Endothelial cell of umbilical vein (primary cell): ENCODE measurements at places on chromosomes 6 and 20.

DNA sequence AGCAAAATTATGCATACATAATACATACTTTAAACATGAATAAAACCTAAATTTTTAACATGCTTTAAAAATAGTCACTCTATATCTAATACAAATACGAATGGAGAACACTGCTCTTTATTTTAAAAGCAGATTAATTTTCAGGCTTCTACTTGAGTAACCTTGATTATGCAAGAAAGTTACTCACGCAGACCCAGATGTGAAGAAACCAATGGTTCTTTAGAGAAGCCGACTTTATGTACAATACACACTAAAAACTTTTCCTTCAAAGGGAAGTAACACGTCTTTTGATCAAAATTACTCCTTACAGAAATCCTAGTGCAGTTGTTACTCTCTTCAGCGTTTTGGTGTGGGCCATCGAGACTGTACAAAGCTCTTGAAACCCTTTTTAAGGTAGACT lies 136.9 kb upstream of the SLC22A16 start:
- no peak for DNase-seq

DNA sequence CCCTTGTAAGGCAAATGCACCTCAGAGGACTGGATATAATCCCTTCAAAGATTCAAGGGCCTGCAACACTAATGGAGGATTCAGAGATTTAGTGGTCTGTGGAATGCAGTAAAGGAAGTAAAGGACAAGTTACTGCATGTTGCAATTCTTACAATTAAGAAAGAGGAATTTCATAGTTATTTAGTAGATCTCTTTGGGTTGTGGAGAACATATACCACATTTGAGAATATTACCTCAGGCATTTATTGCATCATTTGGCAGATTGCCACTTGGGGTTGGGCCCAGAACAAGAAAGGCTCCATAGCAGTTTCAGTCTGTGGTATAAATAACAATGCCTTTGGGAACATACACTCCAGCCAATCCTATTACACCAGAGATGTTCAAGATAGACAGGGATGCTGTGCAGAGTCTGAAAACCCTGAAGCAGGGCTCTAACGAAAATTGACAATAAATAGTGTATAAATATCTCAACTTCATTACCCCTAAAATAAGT lies 20.9 kb upstream of the EPM2A start:
- DNase-seq, result peak; percentile 28

GRCh38 chr6:11865680-11866300 lies 87.2 kb upstream of the ADTRP start:
- no peak for DNase-seq

GRCh38 chr6:21668795-21669194 lies 75.2 kb downstream of the SOX4 start:
- peak; percentile 30 for DNase-seq

DNA sequence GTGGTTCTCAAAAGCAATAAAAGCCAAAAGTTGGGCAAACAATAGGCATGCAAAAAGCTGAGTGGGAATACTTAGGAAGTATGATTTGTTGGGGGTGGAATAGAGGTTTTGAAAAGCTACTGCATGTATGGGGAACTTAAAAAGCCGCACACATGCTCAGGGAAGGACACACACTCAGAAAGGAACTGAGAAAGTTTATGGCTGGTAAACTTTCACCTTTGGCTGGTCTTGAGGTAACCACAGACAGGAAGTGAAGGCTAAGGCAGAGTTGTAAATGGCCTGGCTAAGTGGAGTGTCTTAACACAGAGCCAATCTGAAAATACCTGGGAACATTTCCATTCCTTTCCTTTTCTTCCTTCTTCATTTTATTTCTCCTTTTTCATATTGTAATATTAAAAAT lies 134.5 kb upstream of the EXOC2 start:
- no peak for DNase-seq

- no peak for DNase-seq
Observed at GRCh38 chr6:31110825-31111582, 1.4 kb downstream of the C6orf15 start.

- DNase-seq, result peak; percentile 91
Observed at GRCh38 chr6:15504581-15505350, 158.1 kb downstream of the DTNBP1 start.

- no peak for DNase-seq
Observed at GRCh38 chr6:6798448-6798860, 209.9 kb downstream of the LY86 start.

DNA sequence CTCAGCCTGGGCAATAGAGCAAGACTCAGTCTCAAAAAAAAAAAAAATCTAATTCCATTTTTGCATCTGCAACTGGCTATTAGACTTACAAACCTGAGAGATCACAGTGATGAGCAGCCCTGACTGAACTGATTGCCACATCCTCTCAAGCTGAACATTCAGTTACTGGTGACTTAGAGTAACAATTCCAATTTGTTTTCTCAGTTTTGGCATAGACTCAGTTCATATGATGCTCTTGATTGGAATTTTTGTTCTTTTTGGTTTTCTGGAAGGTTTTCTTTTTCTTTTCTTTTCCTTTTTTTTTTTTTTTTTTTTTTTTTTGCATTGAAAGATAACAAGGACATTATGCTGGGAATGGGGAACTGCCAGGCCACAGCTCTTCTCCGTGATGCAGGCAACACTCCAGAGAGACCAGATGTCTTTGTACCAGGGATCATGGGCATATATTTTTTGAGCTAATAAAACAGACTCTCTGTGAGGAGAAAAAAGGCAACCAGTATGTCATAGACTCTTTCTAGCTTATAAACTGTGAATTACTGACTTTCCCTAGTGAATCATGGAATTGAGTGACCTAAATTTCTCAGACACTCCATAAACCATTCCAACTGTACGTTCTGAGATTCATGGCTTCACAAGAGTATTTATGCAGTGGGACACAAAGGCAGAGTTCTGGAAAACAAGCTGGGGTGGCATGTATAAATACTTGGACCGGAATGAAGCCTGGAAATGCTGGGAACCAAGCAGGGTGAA lies 86.0 kb upstream of the SLC2A12 start:
- DNase-seq, result no peak

DNA sequence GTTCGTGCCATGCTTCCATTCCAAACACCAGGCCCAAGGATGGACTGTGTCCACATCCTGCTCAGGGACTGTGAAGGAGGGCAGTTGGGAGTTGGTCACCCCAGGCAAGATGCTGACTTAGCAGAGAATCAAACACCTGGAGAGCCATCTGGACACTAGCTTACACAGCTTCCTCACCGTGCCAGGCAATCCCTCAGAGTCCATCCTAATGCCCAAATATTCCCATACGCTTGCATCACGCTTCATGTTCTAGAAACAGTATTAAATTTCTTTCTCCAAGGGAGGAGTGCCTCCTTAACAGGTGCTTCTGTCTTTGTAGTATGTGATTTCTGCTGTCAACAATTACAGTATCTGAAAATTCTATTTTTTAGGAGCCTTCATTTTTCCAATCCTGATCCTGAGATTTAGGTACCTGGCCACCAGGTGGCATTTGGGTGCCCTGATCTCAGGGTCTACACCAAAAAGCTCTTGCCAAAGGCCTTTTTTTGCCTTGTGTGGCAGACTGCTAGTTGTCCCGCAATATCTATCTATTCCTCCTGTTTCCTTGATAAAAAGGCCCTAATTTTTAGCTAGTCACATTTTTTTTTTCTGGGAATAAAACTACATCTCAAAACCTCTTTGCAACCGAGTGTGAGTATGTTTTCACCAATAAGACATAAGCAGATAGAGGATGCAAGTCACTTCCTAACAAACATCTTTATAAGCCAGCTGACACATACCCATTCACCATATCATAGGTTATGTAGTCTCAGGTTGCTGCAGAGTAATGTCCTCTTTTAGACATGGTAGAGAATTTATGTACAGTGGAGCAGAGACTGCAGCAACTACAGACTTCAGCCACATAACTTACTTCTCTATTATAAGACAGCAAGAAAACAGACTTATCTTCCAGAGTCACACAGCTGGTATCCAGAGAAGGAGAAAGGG lies 85.0 kb downstream of the PREP start:
- DNase-seq, result peak; percentile 2

DNA sequence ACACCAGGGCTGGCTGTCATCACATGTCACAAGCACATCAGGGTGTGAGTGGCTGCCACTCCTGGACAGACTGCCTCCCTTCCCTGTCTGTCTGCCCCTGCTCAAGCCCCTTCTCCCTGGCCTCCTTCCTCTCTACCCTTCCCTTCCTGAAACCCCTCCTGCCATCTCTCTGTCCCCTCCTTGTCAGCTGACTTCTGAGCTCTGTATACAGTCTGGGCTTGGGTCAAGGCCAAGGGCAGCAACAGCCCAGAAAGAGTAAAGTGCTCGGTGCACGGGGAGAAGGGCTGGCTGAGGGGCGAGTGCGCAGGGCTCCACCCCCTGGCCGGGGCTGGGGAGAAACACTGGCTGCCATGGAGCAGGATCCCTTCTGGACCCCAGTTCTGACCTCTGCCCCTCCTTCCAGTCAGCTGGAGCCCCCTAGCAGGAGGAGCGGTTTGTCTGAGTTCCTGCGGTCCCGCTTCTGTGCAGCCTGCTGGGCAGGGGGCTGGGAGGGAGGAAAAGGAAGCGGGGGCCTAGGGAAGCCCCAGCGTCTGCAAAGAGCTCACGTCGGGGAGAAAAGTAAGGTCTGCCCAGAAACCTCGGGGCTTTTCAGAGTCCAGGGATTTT lies 2.0 kb downstream of the LKAAEAR1 start:
- DNase-seq, result no peak

- no peak for DNase-seq
Observed at GRCh38 chr6:73569121-73569520, 48.3 kb upstream of the EEF1A1 start.

- no peak for DNase-seq
Observed at GRCh38 chr20:25276533-25277050, 28.7 kb downstream of the PYGB start.

- peak; percentile 47 for DNase-seq
Observed at GRCh38 chr6:75169689-75170586, 35.9 kb downstream of the COL12A1 start.

GRCh38 chr20:1489325-1489724 lies 1.9 kb downstream of the SIRPB2 start:
- DNase-seq, result no peak

DNA sequence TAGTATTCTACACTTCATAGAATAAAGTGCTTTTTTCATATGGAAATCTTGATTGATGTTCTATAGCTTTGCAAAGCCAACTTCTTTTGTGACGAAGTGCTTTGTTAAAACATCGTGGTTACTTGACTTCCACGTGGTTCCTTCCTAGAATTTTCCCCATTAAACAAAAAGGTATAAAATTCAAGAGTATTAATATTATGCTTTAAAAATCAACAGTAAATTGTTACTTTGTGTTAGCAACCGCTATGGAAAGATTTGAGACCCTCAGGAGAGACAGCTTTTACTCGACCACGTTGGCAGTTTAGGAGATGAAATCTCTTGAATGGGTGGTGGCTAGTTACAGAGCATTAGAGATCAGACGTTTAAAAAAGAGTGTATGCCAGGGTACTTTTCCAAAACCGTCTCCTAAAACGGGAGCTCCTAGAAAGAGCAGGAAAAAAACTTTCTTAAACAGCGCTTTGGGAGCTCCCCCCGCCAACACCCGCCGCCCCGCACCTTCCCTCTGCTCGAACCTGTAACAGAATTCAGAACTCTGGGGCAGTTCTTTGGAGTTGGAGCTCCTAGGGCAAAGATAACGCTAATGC lies 920 bp downstream of the GJA1 start:
- DNase-seq, result no peak

DNA sequence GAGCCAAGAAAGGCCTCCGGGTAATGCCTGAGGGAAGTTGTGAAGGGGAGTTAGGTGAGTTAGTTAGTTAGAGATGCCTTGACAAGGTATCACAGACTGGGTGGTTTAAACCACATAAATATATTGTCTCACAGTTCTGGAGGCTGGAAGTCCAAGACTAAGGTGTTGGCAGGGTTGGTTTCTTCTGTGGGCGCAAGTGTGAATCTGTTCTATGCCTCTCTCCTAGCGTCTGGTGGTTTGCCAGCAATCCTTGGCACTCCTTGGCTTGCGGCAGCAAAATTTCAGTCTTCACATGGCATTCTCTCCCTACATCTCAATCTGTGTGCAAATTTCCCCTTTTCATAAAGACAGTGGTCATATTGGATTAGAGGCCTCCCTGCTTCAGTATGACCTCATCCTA lies 29.7 kb upstream of the RANBP9 start:
- no peak for DNase-seq

DNA sequence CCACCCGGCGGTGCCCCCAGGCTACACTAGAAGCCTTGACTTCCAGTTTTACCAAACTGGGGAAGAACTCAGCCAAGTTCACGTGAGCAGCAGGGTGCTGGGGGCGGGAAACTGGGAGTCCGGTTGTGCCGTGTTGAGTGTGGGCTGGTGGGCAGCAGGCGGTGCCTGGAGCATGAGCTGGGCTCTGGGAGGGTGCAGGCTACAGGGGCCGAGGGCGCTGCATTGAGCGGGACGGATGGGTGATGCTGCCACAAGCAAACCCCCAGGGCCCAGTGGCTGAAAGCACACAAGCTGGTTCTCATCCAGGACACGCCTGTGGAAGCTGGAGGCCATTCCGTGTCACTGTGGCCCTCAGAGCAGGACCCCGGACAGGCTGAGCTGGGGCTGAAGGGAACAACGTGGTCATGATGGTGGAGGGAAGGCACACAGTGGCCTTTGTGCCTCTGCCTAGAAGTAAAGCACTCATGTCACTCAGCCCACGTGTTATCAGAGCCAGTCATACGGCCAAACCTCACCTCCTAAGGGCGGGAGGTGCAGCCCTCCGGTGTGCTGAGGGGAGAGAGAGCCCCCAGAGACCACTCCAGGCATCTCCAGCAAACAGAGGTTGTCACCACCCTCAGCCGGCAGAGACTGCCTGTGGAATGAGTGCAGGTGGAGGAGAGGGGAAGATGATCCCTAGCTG lies 29.5 kb downstream of the RBM38 start:
- no peak for DNase-seq

DNA sequence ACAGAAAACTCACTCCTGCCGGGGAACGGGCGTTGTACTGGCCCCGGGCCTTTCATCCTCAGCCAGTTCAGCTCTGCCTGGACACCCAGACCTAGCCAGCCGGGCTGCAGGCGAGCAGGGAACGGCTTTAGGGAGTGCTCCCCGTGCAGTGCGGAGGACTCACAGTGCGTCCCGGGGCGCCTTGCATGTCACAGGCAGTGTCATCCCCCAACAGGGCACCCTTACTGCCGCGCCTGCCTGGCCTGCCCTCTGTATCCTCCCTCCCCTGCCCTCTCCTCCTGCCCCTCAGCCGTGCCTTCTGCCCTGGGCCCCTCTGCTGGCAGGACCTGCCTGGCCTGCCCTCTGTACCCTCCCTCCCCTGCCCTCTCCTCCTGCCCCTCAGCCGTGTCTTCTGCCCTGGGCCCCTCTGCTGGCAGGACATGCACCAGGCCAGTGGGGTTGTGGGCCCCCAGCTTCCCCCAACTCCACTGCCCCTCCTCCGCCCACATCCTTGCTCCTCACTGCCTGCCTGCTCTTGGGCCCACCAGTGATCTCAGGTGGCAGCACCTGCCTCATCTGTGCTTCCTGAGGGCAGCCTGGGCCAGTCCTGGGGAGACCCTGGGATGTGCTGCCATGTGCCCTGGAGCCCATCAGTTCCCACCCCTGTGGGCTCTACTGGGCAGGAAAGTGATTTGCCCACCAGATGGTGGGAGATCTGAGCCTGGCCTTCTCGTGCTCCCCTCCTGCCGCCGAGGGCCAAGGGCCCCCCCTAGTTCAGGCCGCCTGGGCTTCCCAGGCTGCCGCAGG lies 43.0 kb downstream of the PYGB start:
- DNase-seq, result no peak
